ENCODE measurements at places on chromosomes 1 and 21. TPM values are rescaled to one million over a fixed set of nuclear protein-coding genes. Genes with fewer than 3 reads are reported as not detected.

Gene KPRP
- total RNA-seq, result not detected

Gene LRRC71
- total RNA-seq, result not detected

Gene FAM151A
- 2.1 TPM for total RNA-seq

Gene NTNG1
- 0.46 TPM for total RNA-seq

Gene TSSK3
- 1.0 TPM for total RNA-seq

Gene FABP3
- 4,881 TPM for total RNA-seq

Gene RAP1GAP
- total RNA-seq, result 3.7 TPM

Gene CAMK2N1
- total RNA-seq, result 10.0 TPM

Gene S100A14
- total RNA-seq, result 5.8 TPM

Gene RNPEP
- 15.4 TPM for total RNA-seq

Gene SEC16B
- total RNA-seq, result 1.3 TPM

Gene SLC2A5
- 2.1 TPM for total RNA-seq

Gene DMBX1
- total RNA-seq, result not detected

Gene B3GALT2
- total RNA-seq, result 78.4 TPM

Gene CLCN6
- 15.2 TPM for total RNA-seq

Gene LIN9
- total RNA-seq, result 21.9 TPM

Gene SLFNL1
- total RNA-seq, result 0.22 TPM

Gene RCC1
- total RNA-seq, result 8.1 TPM

Gene SASS6
- 1.6 TPM for total RNA-seq

Gene SPRR4
- not detected for total RNA-seq

Gene PLA2G4A
- total RNA-seq, result 2.1 TPM

Gene MX2
- total RNA-seq, result 4.2 TPM

Gene CHIT1
- total RNA-seq, result 0.48 TPM

Gene TNFRSF4
- 2.1 TPM for total RNA-seq

Gene ADORA1
- total RNA-seq, result 12.5 TPM

Gene WLS
- 93.2 TPM for total RNA-seq

Gene OR2T29
- not detected for total RNA-seq

Gene OR2AK2
- not detected for total RNA-seq

Gene NFASC
- total RNA-seq, result 11.1 TPM

Gene NUDC
- total RNA-seq, result 78.1 TPM

Gene SYT11
- 7.0 TPM for total RNA-seq

Gene RIPK4
- total RNA-seq, result 0.08 TPM

Gene FAM72C
- total RNA-seq, result not detected

Gene OR6N1
- total RNA-seq, result not detected

Gene GJB3
- total RNA-seq, result not detected

Gene TMCC2
- total RNA-seq, result 1.3 TPM

Gene BLACAT1
- not detected for total RNA-seq

Gene ADGRL4
- 18.3 TPM for total RNA-seq

Gene DSCAM
- not detected for total RNA-seq

Gene MATN1
- total RNA-seq, result not detected

Gene GPR157
- total RNA-seq, result 49.4 TPM

Gene PRMT6
- total RNA-seq, result 4.3 TPM

Gene TESK2
- total RNA-seq, result 1.5 TPM

Gene ARHGEF11
- 29.9 TPM for total RNA-seq

Gene DAB1
- total RNA-seq, result 3.8 TPM

Gene CA6
- not detected for total RNA-seq

Gene HSPB7
- 3,577 TPM for total RNA-seq

Gene GTF2B
- 11.1 TPM for total RNA-seq

Gene NR0B2
- 5.1 TPM for total RNA-seq

Gene KCNA2
- total RNA-seq, result 0.70 TPM

Gene C1QA
- 105 TPM for total RNA-seq

Gene EDARADD
- 0.78 TPM for total RNA-seq

Gene RGS8
- not detected for total RNA-seq

Gene EPHA8
- not detected for total RNA-seq

Gene PROX1
- total RNA-seq, result 85.2 TPM

Gene KCNT2
- 1.0 TPM for total RNA-seq

Gene ZMYND12
- total RNA-seq, result 0.78 TPM

Gene SLC37A1
- 3.8 TPM for total RNA-seq

Gene TRNAU1AP
- 11.7 TPM for total RNA-seq

All from Right ventricle myocardium superior (tissue), 1 donor.